Activated T-cell treated with anti-CD3 and anti-CD28 coated beads for 4 hours (primary cell): ENCODE measurements at places on chromosomes 1 and 21.

GRCh38 chr1:37448691-37449417 is 25.5 kb upstream of the ZC3H12A start:
- no peak for DNase-seq

DNA sequence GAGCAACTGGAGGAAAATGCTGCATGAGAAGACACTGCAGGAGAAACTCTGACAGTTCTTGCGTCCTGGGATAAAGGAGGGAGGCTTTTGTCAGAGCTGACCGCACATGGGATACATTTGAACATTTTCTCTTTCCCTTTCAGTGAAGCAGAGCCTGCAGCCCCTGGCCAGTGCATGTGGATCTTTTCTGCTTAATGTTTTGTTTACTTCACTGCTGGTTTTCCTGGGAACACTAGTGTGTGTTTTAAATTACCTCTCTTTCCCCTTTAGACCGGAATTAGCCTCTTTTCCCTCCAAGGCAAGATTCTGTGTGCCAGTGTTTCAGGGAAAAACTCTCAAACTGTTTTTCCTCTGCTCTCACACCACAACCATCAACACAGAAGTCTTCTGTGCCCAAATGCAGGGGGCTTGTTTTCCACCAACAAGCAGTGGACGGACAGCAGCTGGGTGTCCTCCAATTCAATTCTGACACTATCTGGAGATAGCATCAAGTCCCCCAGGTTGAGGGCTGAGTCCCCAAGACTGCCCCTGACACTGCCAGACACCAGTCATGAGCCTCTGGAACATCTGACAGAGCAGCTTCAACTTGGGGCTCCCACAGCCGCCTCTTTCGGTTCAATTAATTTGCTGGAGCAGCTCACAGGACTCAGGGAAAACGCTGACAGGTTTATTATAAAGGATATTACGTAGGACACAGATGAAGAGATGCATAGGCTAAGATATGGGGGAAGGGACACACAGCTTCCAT is 136.2 kb downstream of the RHOU start:
- DNase-seq = no peak

DNA sequence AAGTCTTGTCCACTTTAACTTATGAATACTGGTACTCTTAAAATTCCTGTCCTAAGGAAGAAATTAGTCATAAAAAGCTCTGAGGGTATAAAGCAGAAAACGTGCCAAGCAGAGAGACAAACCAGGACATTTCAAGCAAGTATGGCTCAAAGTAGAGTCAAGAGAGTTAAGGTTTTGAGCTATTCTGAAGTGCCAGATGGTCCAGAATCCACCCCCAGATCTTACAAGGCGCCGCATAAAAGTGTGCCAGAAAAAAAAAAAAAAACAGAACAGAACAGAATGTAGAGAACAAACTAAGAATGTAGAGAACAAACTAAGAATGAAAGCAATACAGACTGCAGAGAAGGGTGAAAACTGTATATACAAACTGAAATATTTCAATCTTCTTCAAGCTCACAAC is 12.5 kb downstream of the EPS15 start:
- DNase-seq = no peak

- DNase-seq = no peak
These were observed 7.8 kb upstream of the SRRM1 start for GRCh38 chr1:24635195-24635843.

GRCh38 chr1:208242941-208243526 is 1.1 kb downstream of the PLXNA2 start:
- DNase-seq = no peak

- DNase-seq = no peak
These were observed 31.4 kb downstream of the CTH start for GRCh38 chr1:70442490-70442889.

DNA sequence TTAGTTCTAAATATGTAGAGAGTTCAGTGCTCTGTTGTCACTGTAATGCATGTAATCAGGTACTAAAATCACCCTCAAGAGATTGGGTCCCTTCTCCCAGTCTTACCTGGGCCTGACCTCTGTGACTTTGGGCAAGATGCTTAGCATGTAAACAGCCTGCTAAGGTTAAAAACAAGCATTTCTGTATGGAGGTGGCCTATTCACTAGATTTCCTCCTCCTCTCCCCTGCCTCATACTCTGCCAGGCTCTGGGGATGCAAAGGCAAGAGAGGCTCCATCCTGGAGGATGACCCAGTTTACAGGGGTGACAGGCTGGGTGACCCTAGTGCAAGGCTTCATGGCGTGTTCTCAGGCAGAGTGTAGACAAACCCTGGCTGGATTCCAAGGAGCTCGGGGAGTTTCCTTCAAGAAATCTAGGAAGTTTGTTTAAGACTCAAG is 28.8 kb downstream of the VANGL2 start:
- DNase-seq = no peak

DNA sequence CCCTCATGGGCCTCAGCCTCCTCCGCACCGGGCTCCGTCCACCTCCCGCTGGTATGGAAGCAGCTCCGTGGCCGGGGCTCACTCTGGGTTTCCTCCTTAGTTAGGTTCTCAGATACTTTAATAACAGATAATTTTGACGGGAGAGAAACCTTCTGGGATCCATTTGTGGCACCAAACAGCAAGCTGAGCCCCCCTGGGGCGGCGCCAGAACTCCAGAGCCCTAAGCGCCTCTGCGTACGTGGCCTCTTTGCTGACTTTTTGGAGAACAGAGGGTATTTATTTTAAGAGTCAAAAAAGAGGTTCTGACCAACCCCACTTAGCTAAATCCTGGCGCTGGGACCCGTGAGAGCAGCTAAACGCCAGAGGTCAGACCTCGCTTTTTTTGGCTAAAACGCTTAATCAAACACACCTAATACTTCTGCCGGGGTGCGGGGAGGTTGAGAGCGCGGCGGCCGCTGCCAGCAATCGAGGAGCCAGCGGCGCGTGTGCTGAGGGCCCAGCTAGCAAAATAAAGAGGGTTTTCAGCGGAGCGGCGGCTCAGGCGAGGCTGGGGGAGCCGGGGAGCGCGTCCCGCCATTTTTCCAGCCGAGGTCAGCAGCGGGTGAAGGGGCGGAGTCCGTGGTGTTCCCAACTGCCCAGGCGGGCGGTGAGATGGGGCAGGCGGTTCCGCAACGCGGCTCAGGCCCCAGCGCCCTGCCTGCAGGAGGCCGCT is 171.7 kb downstream of the PRDM16 start:
- no peak for DNase-seq

DNA sequence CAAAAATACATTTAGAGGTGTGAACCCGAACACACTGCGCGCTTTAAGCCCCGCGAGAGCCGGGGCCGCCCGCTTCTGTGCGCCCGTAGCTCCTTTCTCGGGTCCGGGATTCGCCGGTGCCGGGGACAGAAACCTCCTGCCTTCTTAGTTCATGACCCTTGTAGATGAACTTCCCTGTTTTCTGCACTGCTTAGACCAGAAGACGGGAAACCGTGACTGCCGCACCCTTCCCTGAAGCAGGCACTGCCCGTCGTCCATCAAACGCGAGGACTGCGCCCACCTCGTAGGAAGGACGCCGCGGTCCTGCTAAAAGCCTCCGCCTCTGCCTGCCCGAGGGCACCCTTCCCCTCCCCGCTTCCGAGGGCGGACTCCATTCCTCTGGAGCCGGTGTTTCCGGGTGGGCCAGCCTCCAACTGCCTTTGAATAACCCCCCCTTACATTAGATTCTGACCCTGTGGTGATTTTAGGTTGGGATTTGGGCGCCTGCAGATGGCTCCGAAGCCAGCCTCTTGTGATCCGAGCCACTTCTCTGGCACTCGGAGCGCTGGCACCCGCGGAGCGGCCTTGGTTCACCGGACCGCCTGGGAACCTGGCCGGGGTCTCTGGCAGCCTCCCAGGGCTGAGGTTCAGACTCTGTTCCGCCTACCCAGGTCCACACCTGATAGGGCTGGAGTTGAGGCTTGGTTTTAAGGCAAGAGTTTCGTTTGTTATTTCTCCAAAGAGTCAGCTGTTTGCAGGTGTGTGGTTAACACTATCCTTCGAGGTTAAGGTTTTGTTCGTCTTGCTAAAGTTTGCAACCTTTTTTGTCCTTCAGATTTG is 1.2 kb upstream of the PTTG1IP start:
- DNase-seq = no peak

GRCh38 chr1:43554444-43554992 is 23.8 kb downstream of the PTPRF start:
- DNase-seq = no peak

GRCh38 chr1:209627027-209627731 is 25.0 kb downstream of the LAMB3 start:
- no peak for DNase-seq

GRCh38 chr1:192529031-192529755 is 46.4 kb upstream of the RGS1 start:
- no peak for DNase-seq

DNA sequence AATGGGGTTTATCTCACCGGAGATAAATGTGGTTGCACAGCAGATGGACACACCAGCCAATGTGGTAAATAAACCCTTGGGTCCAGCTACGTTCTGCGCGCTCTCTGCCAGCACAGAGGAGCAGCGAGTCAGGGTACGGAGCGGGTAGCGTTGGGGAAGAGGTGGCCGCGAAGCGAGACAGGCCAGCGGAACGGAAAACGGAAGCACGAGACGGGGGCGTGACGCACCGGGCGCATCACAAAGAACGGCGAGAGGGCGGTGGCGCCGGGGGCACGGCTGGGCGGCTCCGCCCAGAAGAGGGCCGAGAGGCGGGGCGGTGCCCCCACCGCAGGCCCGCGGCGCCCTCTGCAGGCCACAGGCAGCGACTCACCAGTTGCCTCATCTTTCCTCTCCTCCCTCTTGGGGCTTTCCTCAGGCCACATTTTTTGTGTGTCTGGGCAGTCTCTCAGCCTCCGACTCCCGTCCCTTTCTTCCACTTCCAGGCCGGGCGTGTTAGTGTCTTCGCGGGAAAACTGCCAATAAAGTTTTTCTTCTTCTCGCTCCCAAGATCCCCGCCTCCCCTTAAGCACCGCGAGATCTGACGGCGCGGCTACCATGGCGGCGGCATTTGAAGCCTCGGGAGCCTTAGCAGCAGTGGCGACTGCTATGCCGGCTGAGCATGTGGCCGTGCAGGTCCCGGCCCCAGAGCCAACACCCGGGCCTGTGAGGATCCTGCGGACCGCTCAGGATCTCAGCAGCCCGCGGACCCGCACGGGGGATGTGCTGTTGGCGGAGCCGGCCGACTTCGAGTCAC is at the start of gene DDX20:
Gene DDX20, plus strand, starts transcription at position 571 of the 793 bp plus-strand sequence. Its CDS starts 24 bp downstream, at position 595.
- peak; percentile 86 for DNase-seq

DNA sequence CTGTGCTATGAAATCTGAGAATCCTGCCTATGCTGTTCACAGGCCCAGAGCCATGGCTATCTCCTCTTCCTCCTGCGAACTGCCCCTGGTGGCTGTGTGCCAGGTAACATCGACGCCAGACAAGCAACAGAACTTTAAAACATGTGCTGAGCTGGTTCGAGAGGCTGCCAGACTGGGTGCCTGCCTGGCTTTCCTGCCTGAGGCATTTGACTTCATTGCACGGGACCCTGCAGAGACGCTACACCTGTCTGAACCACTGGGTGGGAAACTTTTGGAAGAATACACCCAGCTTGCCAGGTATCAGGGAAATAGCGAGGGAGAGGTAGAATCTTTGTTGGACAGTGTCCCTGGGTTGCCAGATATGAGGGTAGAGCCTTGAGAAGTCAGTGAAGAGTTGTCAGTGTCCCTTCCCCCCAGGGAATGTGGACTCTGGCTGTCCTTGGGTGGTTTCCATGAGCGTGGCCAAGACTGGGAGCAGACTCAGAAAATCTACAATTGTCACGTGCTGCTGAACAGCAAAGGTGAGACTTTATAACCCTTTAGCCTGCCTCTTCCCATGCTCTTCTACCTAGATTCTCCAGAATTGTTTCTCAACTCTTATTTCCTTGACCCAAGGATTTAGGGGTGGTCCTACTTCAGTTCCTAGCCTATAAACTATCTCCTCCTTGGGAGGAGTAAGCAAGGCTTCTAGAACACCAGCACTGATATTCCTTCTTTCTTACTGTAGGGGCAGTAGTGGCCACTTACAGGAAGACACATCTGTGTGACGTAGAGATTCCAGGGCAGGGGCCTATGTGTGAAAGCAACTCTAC is 1.4 kb downstream of the NIT1 start:
- DNase-seq = no peak

- DNase-seq = no peak
These were observed 12.6 kb upstream of the MEF2D start for GRCh38 chr1:156513185-156513584.

GRCh38 chr1:234692966-234693580 is 83.1 kb upstream of the IRF2BP2 start:
- no peak for DNase-seq

DNA sequence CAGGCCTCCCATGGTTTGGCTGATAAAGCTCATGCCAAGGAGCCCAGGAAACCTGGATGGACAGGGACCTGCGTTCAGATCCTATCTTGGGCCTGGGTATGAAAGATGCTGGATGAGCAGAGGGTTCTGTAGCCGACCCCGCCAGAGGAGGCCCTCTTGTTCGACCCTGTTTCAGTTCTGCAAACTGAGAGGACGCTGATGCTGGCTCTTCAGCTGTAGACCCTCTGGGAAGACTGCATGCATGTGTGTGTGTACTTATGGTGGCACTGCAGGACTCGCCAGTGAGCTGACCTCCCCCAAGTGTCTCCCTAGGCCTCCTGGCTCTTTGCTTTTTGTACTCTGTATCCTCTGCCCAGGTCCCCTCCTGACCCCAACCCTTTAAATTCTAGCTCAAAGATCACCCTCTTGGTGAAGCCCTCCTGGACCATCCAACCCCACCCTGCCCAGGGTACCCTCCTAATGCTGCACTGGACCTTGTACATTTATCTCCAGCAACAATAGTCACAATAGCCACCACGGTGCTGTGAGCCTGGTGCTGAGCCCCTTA is 1.6 kb downstream of the EPS8L3 start:
- no peak for DNase-seq

DNA sequence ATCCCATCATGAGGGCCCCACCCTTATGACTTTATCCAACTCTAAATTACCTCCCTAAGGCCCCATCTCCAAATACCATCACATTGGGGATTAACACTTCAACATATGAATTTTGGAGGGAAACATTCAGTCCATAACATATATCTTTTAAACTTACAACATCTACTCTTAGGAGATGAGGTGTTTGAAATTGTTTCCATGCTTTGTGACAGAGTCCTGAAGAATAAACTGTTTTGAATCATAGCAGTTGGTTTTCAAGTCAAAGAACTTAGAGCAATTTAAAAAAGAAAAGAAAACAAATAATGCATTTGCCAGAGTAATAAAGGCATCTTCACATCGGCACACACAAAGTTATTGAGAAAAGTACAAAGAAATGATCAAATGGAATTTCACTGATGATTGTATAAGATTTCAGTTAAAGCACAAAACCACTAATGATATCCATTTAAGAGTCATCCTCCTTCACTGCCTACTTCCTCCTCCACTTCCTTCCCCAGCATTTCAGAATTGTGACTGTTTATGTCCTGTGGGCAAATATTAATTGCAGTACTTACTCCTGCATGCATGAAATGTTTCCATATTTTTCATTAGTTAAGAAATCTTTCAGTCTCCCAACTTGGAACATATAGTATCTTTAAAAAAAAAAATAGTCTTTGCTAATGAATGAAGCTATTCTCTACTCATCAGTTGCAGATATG is 202.0 kb downstream of the LRRC40 start:
- DNase-seq = no peak

- no peak for DNase-seq
These were observed 1.8 kb downstream of the CAP1 start for GRCh38 chr1:40042341-40042740.

DNA sequence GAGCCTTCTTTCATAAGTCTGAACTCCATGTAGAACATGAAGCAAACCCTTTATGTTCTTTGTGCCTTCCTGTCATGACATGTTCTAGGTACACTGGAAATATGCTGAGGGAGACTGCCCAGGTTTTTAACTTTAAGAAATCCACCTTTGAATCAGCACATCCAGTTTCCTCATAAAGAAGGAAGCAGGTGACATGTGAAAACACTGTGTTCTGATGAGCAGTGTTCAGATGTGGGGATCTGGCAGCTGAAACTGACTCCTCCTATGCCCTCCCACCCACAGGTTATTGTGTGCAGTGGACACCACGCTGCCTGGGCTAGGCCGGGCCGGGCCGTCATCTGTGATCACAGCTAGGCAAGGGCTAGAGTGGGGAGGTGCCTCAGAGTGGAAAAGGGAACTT is 51.1 kb downstream of the CNN3 start:
- no peak for DNase-seq
